Activated CD8-positive, alpha-beta memory T cell treated with anti-CD3 and anti-CD28 coated beads, Interleukin-2, amount 10 ng/mL, durations not matched to agents 7 days and 5 days (primary cell): ENCODE measurements at places on chromosomes 16 and 17. TPM values are rescaled to one million over a fixed set of nuclear protein-coding genes. Genes with fewer than 3 reads are reported as not detected.

Gene CD7
- 307 TPM for total RNA-seq

Gene ADAT1
- total RNA-seq: 57.2 TPM

Gene RND2
- not detected for total RNA-seq

- no peak for DNase-seq
Observed at GRCh38 chr17:56475116-56475515, 118.4 kb upstream of the NOG start.

- DNase-seq: no peak
Observed at GRCh38 chr17:22600644-22601298, 908.4 kb downstream of the KCNJ18 start.
